ENCODE measurements at places on chromosomes 12 and 14.
A peak's percentile ranks its signal among the peaks of the same experiment; 100 is the strongest.

GRCh38 chr12:106696681-106697417 lies 77.6 kb upstream of the RIC8B start:
- DNase-seq, result no peak

DNA sequence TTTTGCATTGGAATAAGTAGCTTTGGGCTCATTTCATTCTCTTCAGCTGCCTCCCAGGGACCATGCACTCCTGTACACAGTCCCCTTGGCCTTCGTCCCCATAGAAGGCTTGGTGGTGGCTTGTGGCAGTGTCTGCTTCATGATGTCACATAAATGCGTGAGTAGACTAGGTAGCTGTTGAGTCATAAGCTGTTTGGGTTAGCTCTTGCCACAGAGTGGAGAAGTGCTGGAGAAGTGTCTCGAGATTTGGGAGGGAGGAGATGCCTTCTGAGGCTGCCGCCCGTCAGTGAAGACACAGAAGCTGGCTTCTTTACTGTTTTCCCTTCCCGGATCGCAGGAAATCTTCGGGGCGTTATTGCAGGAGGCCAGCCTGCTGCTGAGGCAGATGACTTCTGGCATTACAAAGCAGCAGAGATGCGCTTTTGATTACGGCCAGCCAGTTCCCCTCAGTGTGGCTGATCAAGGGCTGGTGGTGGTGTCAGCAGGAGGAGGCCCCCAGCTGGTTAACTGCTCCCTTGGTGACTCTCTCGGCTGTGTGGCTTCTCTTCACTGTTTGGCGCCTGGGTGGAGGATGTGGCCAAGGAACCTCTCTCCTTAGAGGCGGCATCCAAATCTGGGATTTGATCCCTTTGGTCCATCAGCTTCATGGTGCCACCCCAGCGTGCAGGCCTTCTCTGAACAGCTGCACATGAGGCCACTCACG lies 67.6 kb downstream of the AACS start:
- no peak for DNase-seq

DNA sequence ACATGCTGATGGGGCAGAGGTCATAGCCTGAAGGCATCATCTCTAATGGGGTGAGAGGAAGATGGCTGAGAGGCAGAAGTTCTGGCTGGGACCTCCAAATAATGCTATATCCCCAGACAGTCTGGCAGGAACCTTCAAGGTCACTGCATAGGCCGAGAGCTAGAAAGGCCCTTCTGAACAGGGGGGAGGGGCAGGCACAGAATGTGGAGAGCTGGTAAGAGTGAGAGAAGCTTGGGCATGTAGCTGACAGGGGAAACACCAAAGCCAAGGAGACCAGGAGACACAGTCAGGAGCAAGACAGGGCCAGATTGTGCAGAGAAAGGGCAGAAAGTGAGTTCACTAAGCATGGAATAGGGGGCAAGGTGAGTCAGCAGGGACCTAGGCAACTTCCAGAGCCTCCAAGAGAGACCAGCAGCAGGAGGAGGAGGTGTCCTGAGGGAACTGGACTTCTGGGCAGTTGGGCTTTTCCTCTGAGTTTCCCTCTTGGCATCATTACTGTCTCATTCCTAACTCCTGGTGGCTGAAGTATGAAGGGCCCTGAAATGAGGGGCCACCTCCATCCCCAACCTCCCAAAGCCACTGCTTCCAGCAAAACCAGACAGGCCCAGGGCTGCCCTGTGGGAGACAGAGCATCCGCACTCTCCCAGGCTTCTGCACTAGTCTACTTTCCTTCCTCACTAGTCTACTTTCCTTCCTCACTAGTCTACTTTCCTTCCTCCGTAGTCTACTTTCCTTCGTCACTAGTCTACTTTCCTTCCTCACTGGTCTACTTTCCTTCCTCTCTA lies 17.1 kb downstream of the ANO2 start:
- no peak for DNase-seq

DNA sequence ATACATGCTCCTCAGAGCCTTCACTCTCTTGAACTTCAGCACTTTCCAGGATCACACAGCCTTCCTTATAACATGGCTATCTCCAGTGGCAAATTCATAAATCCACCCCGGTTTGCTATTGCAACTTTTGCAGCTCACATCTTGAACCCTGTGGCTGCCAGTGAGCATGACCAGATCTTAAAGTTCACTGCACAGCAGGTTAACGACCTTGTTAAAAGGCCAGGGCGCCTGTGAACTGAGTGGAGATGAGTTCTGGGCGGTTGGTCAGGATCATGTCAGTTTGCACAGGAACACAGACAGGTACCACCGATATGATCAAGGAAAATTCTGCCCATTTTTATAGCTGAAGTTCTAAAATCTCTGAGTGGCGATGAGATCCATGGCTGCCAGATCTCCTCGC lies 24.7 kb upstream of the LTA4H start:
- DNase-seq, result no peak

- peak; percentile 26 for DNase-seq
Observed at GRCh38 chr14:89351516-89352404, 65.3 kb downstream of the FOXN3 start.

DNA sequence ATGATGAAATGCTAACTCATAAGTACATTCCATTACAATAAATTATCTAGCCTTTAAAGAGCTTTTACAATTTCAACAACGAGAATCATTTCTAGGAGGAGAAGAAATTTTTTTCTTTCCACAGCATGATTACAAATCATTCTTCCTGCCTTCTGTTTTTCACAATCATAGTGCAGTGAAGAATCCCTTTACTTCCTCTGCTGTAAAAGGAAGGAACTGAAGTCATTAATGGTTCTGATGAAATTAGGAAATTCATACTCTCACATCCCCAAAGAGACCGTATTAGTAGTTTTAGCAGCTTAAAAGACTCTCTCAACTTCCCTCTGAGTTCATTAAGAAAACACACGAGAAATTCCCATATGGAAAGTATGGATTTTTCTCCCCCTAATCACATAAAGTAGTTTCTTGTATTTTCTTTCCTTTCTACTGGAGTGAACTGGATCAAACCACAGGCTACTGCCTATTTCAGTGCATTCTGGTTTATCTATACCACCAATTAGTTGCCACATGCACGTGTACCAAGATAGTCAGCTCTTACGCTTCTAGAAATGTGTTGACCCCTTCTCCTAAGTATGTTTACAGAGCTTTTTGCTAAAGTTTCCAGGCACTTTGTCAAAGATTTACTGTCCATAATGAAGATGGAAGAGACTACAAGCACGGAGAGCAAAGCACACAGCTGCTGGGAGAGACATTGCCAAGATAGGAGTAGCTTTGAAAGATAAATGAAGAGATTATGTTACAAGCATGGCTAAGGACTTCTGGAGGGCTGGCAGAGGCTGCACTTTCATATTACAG lies 58.9 kb upstream of the KITLG start:
- no peak for DNase-seq

DNA sequence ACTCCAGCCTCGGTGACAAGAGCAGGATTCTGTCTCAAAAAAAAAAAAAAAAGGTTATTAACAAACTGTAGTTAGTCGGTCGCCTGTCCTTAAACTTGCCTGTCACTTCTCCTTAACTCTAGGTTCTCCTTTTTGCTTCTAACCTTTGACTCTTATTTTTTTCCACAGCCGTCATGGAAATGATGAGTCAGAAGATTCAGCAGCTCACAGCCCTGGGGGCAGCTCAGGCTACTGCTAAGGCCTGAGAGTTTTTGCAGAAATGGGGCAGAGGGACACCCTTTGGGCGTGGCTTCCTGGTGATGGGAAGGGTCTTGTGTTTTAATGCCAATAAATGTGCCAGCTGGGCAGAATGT lies 418 bp upstream of the MYG1 start:
- DNase-seq, result peak; percentile 38

DNA sequence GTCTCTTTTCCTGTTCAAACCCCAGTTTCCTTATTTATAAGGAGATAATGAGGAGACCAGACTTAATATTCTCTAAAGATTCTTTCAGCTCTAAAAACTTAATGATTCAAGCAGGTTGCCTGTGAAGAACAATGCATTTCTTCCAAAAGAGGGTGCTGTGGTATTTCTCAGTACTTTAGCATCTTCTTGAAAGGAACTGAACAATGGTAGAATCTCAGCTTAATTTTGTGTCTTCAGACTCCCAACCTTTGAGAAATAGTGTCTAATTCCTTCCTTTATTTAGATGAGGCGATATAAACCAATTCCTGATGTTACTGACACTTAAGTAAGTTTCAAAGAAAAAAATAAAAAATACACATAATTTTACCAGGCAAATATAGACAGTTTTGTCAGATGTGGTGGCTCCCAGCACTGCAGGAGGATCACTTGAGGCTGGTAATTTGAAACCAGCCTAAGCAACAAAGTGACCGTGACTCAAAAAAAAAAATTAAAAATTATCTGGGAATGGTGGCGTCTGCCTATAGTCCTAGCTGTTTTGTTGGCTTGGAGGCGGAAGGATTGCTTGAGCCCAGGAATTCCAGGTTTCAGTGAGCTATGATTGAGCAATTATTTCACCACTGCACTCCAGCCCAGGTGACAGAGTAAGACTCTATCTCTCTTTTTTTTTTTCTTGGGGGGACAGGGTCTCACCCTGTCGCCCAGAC lies 76.9 kb upstream of the PSMA6 start:
- DNase-seq, result peak; percentile 40

GRCh38 chr12:107759410-107759809 lies 1.5 kb downstream of the PRDM4 start:
- peak; percentile 26 for DNase-seq

- no peak for DNase-seq
Observed at GRCh38 chr14:104477666-104478380, 101.7 kb upstream of the C14orf180 start.

- peak; percentile 15 for DNase-seq
Observed at GRCh38 chr12:22687361-22688076, 62.5 kb downstream of the ETNK1 start.

DNA sequence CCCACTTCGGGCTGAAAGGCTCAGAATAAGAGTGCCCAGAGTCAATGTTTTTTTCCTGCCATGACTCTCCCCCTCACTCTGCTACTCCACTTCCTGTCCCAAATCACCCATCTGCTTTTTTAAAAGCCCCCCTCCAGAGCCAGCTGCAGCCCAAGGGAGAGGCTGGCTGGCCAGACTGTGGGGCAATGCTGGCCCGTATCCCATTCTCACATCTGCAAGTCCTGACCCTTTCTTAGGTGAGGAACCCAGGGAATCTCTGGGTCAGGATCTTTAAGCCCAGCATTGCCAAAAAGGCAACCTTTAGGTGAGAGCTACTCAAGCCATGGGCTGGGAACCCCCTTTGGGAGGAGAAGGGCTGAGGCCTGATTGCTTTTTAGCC lies 1.7 kb upstream of the ITGA5 start:
- DNase-seq, result no peak

GRCh38 chr12:54603173-54603814 lies 14.8 kb upstream of the PPP1R1A start:
- DNase-seq, result peak; percentile 69

DNA sequence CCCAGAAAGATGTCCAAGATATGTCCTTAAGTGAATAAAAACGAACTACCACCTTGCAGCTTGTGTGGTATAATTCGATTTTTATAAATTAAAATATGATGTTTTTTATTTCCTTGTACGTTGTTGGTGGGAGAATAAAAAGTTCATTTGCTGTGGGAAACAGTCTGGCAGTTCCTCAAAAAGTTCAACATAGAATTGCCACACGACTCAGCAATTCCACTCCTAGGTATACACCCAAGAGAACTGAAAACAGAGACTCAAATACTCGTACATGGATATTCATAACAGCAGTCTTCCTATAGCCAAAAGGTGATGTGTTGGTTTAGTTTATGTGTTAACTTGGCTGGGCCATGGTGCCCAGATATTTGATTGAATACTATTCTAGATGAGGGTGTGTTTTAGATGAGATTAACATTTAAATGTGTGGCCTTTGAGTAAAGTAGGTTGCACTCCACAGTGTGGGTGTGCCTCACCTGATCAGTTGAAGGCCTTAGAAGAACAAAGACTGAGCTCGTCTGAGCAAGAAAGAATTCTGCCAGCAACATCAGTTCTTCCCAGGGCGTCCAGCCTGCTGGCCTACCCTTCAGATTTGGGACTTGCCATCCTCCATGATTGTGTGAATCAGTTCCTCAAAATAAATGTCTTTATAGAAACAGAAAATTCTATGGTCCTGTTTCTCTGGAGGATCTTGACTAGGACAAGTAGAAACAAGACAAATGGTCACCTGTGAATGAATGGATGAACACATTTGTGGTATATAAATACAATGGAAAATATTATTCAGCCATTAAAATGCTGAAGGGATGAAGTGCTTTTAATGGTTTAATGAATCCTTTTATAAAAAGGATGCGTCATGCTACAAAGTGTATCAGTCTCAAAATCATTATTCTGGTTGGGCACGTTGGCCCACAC lies 5.1 kb upstream of the DENR start:
- DNase-seq, result no peak

- no peak for DNase-seq
Observed at GRCh38 chr14:37992499-37992898, 215.2 kb upstream of the SSTR1 start.

- DNase-seq, result peak; percentile 52
Observed at GRCh38 chr12:127280393-127281275, 986.3 kb upstream of the TMEM132C start.

DNA sequence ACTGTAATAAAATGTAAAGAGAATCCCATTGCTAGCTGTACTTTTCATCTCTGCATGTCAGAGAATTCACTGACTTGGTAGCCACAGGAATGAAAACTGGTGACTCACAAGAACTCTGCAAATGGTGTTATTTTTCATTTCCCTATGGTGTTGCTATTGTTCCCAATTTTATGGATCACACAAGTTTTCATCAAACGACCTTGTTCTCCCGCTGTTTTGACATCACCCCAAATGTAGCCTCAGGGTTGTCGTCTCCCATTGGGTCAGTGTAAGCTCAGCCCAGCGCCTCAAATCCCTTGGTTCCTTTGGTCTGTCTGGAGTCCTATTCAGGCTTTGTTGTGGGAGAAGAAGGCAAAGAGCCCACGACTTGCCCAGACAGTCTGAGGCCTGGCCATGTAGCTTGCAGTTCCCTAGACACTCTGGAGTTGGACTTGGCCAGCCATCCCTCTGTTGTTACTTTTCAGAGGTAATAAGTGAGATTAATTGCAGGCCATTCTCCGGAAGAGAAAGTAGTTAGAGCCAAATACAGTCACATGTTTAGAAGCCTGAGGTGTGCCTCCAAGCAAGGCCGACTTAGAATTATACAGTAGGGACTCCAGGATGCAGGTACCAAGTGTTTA lies 159.2 kb downstream of the TGFB3 start:
- no peak for DNase-seq

DNA sequence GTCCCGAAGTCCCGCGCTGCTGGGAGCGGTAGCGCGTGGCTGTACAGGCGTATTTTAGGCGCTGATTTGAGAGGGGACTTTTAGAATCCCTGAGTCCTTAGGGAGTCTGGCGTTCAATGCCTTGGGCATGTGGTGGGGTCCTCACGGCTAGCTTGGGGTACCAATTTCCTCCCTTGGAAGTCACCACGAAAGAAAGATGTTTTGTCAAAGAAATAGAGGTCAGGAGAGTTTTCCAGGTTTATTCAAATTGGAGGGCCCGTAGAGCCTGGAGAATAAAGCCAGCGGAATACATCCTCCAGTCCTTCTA lies 63.9 kb downstream of the KLHL28 start:
- DNase-seq, result no peak

DNA sequence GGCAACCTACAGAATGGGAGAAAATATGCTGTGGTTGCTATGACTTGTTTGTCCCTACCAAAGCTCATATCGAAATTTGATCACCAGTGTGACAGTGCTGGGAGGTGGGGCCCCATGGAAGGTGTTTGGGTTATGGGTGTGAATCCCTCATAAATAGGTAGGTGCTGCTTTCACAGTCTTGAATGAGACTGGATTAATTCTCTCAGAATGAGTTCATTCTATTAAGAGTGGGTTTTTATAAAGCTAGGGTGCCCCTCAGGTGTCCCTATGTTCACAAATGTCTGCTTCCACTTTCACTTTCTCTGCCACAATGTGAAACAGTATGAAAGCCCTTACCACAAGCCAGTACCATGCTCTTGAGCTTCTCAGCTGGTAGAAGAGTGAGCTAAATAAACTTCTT lies 133.5 kb downstream of the CPNE8 start:
- DNase-seq, result peak; percentile 40

Data from CD4-positive, alpha-beta T cell treated with Interleukin-12 subunit alpha and Interleukin-12 subunit beta, for 1 hour (primary cell).